ENCODE measurements at places on chromosomes 11 and 22.
A peak's percentile ranks its signal among the peaks of the same experiment; 100 is the strongest.

DNA sequence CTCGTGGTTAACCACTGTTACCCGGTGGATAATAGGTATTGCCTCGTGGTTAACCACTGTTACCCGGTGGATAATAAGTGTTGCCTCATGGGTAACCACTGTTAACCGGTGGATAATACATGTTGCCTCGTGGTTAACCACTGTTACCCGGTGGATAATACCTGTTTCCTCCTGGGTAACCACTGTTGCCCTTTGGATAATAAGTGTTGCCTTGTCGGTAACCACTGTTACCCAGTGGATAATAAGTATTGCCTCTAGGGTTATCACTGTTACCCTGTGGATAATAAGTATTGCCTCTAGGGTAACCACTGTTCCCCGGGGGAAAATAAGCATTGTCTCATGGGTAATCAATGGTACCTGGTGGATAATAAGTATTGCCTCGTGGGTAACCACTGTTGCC is 15.0 kb upstream of the NXPE4 start:
- no peak for DNase-seq

DNA sequence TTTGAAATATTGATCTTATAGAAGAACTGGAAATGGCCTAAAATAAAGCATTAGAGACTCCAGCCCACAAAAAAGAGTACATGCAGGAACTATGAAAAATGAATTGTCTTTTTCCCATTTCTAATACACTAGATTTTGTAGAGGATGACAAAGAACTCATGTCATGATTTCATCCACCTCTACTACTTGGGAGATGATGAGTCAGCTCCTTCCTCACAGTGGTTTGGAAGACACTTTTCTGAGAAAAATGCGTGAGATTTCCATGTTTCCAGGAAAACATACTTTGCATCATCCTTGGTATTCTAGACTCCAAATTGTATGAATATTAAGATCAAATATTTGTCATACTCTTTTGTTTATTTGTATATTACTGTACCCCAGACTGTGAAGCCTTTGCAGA is 500.5 kb downstream of the FAM181B start:
- DNase-seq: no peak

GRCh38 chr22:39907605-39908097 is 6.8 kb downstream of the GRAP2 start:
- no peak for DNase-seq

GRCh38 chr11:44624761-44625221 is 59.3 kb downstream of the CD82 start:
- DNase-seq: no peak

- DNase-seq: peak; percentile 17
These were observed 467 bp downstream of the ESS2 start for GRCh38 chr22:19143967-19144400.

GRCh38 chr11:7480113-7480512 is 5.2 kb upstream of the OLFML1 start:
- no peak for DNase-seq

- DNase-seq: no peak
These were observed 19.0 kb upstream of the TTLL12 start for GRCh38 chr22:43205748-43206508.

- no peak for DNase-seq
These were observed 76.1 kb downstream of the MYO7A start for GRCh38 chr11:77203901-77204753.

- DNase-seq: no peak
These were observed 67.1 kb upstream of the TSPAN18 start for GRCh38 chr11:44659641-44660040.

GRCh38 chr11:119684361-119685110 is 44.5 kb downstream of the NECTIN1 start:
- no peak for DNase-seq

DNA sequence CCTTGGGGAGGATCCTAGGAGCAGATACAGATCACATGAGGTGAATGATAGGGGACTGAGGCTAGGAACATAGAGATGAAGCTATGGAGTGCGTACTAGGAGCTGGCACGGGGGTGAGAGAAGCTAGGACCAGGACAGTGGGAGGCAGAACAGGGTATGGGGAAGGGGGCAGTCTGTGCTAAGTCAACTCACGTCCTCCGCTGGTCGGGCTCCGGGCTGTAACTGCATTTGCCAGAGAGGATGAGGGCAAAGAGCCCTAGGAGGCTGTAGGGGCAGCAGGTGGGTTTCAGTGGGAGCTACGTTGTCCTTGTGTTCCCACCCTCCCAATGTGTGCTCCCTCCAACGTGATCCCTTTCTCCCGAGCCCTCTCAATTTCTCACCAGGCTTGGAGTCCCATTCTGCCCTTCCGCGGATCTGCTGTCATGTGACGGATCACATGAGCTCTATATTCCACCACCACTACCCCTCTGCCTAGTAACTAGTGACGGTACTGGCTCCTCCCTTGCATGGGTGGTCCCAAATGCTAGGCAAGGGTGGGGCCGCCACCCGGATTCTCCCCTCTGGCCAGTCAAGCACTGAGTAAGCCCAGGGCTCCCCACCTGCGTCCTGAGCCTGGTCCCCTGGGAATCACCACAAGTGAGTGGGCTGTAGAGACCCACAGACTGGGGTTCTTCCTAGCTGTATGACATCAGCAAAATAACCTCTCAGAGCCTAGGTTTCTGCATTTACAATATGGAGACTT is at the start of gene TPP1:
Gene TPP1, minus strand, starts transcription at position 419 of the 742 bp plus-strand sequence. Its CDS starts 22 bp downstream, at position 397.
- peak; percentile 89 for DNase-seq

DNA sequence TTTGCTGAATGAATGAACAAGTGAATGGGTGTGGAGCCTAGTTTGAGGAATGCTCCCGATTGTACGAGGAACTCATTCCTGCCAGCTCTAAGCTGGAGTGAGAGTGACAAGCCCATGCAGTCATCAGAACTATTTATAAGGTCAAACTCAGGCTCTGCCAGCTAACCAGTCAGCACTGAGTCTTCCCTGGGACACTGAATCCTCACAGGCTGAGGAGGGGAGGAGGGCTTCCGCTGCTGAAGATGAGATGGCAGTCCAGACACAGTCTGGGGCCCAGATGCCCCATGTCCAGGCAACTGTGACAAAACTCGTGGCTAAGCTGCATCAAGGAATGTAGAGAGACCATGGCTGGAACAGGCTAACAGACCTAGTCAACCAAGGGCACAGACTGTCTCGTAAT is 4.0 kb downstream of the LRP4 start:
- no peak for DNase-seq

GRCh38 chr11:76365038-76365679 is 15.8 kb downstream of the THAP12 start:
- DNase-seq: no peak

- DNase-seq: no peak
These were observed 48.8 kb downstream of the ABTB2 start for GRCh38 chr11:34308913-34309585.

GRCh38 chr11:128036556-128037093 is 550.7 kb downstream of the ETS1 start:
- no peak for DNase-seq

GRCh38 chr11:103525069-103525468 is 415.8 kb downstream of the DYNC2H1 start:
- DNase-seq: no peak

GRCh38 chr11:71131861-71132260 is 120.5 kb downstream of the SHANK2 start:
- no peak for DNase-seq

DNA sequence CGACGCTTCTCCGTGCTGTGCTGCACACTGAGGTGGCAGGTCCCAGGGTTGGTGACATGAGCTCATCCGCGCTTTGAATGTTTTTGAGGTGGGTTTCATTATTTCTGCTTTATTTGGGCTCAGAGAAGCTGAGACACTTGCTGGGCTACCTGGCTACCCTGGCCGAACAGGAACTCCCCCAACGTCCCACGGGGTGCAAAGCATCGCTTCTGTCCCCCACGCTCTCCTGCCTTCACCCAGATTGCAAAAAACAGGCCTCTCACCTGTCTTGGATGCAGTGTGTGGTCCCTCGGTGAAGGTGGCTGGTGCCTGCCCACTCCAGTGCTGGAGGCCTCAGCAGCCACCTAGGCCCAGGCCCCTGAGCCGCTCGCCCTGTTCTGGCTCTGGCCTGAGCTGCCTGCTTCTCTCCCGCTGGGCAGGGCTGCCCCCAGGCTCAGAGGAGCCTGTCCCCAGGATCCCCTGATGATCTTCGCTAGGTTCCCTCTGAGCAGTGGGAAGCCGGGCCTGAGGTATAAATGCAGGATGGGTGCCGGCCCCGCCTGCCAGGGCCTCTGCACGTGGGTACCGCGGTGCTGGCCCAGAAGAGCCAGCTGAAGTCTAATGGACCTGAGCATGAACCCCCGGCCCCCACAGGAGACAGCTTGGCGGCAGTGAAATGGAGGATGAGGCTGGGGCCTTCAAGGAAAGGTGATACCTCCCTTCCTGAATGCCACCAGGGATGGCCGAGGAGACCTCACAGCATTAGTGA is 15.8 kb upstream of the MRGPRD start:
- no peak for DNase-seq

GRCh38 chr22:46649141-46650077 is 29.2 kb downstream of the GRAMD4 start:
- DNase-seq: no peak

DNA sequence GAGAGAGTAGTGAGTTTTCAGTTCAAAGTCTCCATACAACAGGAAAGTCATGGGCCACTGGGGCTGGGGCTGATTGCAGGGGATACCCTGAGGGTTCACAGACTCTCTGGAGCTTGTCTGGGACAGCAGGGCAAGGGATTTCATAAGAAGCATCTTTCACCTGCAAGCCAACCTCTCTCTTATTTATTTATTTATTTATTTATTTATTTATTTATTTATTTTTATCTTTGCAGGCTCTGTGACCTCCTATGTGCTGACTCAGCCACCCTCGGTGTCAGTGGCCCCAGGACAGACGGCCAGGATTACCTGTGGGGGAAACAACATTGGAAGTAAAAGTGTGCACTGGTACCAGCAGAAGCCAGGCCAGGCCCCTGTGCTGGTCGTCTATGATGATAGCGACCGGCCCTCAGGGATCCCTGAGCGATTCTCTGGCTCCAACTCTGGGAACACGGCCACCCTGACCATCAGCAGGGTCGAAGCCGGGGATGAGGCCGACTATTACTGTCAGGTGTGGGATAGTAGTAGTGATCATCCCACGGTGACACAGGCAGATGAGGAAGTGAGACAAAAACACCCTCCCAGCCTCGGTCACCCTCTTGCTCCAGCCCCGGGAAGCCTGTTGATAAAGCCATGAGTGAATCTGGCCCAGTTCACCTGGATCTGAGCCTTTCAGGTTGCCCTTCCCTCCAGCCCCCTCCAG is 68.4 kb downstream of the GGTLC2 start:
- no peak for DNase-seq

- no peak for DNase-seq
These were observed 8.9 kb upstream of the LDLRAD3 start for GRCh38 chr11:35934981-35935380.

GRCh38 chr22:17554814-17555213 is 8.5 kb upstream of the SLC25A18 start:
- DNase-seq: no peak

DNA sequence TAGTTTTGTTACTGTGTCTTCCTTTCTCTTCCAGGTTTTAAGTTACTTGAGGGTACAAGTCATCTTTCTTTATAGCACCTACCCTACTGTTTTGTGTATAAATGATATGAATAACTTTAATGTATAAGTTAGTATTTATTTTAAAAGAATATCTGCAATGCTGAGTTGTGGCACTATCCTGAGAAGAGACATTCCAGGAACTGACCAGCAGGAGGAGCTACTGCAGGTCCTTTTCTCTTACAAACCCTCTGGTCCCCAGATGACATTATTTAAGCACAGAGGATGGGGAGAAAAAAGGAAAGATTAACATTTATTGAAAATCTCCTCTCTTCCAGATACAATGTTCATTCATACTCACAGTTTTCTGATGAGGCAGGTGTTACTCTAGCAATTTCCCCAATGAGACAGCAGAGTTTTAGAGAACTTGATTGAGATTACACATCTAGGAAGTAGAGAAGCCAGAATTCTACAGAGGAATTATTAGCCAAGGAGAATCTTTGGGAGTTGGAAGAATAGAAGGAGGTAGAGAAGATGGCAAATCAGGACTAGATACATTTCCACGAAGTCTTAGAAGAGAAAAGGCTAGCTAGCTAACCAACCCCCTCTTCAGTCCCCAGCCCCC is 541.2 kb upstream of the API5 start:
- DNase-seq: no peak

GRCh38 chr11:121563900-121564822 is 111.4 kb upstream of the SORL1-AS1 start:
- DNase-seq: no peak

DNA sequence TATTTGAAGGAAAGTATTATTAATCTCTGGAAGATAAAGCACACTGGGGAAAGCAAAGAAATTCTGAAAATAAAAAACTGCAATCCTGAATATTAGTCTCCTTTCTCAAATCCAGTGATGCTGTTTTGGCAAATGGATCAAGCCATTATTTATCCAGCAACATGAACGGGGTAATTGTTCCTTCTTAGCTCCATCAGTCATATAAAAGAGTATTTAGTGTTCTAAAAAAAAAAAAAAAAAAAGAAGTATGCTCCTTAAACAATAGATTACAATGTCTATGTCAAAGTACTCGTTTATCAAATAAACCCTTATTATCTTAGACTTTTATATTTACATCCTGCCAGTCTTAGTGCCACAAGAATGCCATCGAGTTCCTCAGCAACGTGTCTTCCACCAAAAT is 1.3 kb downstream of the RDX start:
- DNase-seq: no peak

- no peak for DNase-seq
These were observed 131.6 kb upstream of the NECTIN1 start for GRCh38 chr11:119860561-119861094.

DNA sequence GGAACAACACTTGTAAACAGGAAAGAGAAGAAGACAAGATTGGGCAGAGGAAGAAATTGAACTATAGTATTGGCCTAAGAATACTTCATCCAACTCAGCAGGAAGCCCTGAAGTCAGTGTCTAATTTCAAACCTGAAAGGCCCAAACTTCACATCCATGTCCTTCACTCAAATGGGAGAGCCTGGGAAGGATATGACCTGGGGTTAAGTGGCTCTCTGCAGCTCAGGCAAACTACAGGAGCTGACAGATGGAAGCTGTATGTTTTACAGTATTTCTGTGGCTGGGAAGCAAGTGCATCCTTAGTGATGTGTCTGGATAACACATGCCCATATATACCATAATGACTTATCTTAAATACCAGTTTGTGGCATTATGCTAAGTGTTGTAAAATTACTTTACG is 196.2 kb downstream of the SOX6 start:
- DNase-seq: no peak

DNA sequence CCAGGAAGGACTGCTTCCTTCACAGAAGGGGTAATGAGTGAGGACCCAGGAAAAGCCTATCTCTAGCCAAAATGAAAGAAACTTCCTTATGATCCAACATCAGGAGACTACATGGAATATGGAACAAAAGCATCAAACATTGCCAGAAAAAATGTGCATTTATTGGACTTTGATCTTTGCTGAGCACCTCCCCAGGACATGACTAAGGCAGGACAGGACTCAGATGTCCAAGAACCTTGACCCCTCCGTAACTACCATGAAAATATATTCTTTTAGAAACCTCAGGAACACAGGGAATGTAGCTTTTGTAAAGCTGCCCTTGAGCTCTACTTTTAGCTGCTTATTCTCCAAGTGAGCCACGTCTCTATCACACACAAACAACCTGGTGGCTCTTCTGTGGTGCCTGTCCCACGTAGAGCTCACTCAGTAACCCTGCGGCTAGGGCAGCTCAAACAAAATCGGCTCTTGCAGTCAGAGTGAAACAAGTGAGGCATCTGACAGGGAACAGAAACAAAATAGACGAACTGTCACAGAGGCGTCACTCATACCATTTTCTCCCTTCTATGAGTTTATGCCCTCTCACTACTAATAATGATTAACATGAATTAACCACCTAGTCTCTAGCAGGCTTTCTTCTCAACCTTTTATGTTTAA is 471.5 kb upstream of the API5 start:
- no peak for DNase-seq

All from stimulated activated CD8-positive, alpha-beta memory T cell treated with anti-CD3 and anti-CD28 coated beads, Interleukin-7, amount 100 ng/mL, for 48 hours (primary cell).